WTC11 (cell line): ENCODE measurements at places on chromosomes 2 and 18. TPM values are rescaled to one million over a fixed set of nuclear protein-coding genes. Genes with fewer than 3 reads are reported as not detected.

Gene SIX2
- 1.2 to 1.7 TPM (median 1.5 TPM) in 3 replicates for total RNA-seq

Gene COL6A3
- 2.6 to 4.4 TPM (median 3.9 TPM) in 3 replicates for total RNA-seq

Gene SGPP2
- 0.07 to 0.11 TPM (median 0.07 TPM) in 3 replicates for total RNA-seq

Gene ANKRD62
- not detected in 3 replicates for total RNA-seq

Gene UCN
- total RNA-seq, result 0.68 to 1.2 TPM (median 0.71 TPM) in 3 replicates

Gene STARD6
- 0.23 TPM in 1 of 3 replicates, not detected in the others for total RNA-seq

Gene CENPA
- total RNA-seq, result 37.4 to 45.6 TPM (median 40.2 TPM) in 3 replicates

Gene CHST10
- total RNA-seq, result 19.9 to 24.4 TPM (median 21.6 TPM) in 3 replicates

Gene CTAGE1
- not detected in 3 replicates for total RNA-seq

Gene PLGLB1
- 0.44 to 0.55 TPM (median 0.52 TPM) in 3 replicates for total RNA-seq

Gene RBFA
- total RNA-seq, result 32.1 to 37.1 TPM (median 33.2 TPM) in 3 replicates

Gene ABCB11
- 0.02 to 0.77 TPM (median 0.02 TPM) in 3 replicates for total RNA-seq

Gene MYO1B
- total RNA-seq, result 39.0 to 43.6 TPM (median 43.5 TPM) in 3 replicates

Gene MYO5B
- 7.0 to 8.7 TPM (median 7.4 TPM) in 3 replicates for total RNA-seq

Gene CCT4
- 345 to 362 TPM (median 359 TPM) in 3 replicates for total RNA-seq

Gene CTLA4
- total RNA-seq, result 0.31 to 0.44 TPM in 2 of 3 replicates, not detected in the other

Gene TMEM169
- total RNA-seq, result 1.8 to 3.5 TPM (median 3.3 TPM) in 3 replicates
